Uterus (tissue), 4 donors: ENCODE measurements at places on chromosomes 2 and 18. TPM values are rescaled to one million over a fixed set of nuclear protein-coding genes. Genes with fewer than 3 reads are reported as not detected.
A peak's percentile ranks its signal among the peaks of the same experiment; 100 is the strongest.

RSAD2 gene
- 14.7 TPM for total RNA-seq

VWC2L gene
- total RNA-seq, result not detected

GPAT2 gene
- 4.8 TPM for total RNA-seq

CHRNA1 gene
- not detected for total RNA-seq

PRKAG3 gene
- total RNA-seq, result not detected

- no peak for DNase-seq
These were observed 68.8 kb downstream of the VPS54 start for GRCh38 chr2:63950414-63950813.

GRCh38 chr2:118738524-118739308 is 108.7 kb downstream of the EN1 start:
- peak; percentile 22 for DNase-seq

GRCh38 chr2:199471443-199472057 is 13.8 kb upstream of the SATB2 start:
- DNase-seq, result no peak

MC2R gene
- not detected for total RNA-seq

ANKRD44 gene
- total RNA-seq, result 14.4 TPM

GRCh38 chr2:628651-629050 is 48.6 kb downstream of the TMEM18 start:
- DNase-seq, result no peak

DNA sequence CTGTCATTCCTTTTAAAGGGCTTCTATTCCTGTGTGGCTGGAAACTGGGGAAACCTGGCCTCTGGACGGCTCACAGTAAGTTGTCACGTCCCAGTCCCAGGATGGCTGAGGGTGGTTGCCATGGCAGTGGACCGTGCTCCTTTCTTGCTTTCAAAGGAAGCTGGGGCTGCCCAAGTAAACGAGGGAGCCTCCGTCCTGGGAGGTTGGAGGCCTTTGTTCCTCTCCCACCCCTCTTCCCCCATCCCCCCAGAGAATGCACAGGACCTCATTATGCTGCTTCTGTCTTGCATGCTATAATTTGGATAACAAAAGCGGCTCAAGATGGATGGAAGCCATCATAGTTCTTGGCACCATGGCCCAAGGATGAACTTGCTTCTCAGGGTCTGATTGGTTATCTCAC is 325.5 kb upstream of the HS6ST1 start:
- DNase-seq, result no peak

DNA sequence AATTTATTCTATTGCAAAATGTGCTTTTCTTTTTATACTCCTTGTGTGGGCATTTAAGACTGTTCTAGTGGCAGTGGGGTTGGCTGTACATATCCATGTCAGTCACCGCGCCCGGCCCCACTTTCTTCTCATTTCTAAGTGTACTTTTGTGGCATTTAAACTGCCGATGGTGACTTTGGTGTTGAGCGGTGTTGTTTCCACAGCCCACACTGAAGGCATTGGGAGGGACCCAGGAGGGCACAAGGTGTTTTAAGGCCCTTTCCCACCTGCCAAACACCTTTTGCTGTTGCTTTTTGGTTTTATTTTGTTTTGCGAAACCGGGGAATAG is 369.7 kb downstream of the MTX2 start:
- DNase-seq, result peak; percentile 32

STPG4 gene
- not detected for total RNA-seq
